ENCODE measurements at places on chromosomes 2 and 18.

GRCh38 chr18:50401888-50402287, 27.0 kb downstream of the SKA1 start:
- DNase-seq: peak; percentile 51

DNA sequence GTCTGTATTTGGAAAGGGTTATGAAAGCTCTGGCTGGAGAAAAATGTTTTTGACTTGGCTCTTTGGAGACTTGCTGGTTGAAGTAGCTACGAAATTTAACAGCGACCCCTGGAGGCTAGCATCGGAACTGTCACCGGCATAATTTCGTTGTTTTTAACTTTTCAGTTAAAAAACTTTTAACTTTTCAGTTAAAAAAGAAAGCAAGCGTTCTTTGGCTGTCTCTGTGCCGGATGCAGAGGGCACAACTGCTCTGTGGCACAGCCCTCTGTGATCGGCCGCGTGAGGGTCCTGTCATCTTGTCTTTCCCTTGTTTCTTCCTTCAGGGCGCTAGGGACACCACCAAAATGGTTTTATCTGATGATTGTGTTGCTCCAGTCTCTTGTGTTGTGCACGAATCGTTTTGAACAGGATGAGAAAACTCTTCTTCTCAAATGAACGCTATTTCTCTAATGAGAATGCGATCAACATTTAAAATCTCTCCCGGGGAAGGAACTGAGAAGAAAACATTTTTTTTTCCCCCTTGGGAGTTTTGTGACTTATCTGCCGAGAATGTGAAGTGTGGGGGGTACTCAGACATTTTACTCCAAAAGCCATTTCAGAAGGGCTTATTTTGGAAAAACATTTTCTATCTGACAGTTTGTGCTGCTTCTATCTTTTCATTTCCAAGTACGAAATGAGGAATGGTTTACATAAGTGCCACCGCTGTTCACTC, 57.1 kb downstream of the ADCYAP1 start:
- DNase-seq: peak; percentile 65

DNA sequence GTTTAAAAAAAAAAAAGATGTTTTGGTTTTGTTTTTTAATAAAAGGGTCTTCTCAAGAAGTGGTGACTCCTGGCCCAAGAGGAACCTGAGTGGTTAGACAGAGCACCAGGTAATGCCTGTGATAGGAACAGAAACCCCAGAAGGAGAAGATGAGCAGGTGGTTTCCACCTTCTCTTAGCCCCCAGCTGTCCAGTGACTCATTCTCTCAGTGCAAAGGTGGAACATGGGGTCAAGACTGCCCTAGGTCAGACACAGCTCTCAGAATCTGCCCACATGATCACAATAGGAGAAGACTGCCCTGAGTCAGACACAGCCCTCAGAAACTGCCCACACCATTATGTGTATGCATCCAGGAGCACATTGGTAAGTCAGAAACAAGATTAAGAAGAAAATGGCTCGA, 61.8 kb downstream of the TBC1D8 start:
- DNase-seq: no peak

DNA sequence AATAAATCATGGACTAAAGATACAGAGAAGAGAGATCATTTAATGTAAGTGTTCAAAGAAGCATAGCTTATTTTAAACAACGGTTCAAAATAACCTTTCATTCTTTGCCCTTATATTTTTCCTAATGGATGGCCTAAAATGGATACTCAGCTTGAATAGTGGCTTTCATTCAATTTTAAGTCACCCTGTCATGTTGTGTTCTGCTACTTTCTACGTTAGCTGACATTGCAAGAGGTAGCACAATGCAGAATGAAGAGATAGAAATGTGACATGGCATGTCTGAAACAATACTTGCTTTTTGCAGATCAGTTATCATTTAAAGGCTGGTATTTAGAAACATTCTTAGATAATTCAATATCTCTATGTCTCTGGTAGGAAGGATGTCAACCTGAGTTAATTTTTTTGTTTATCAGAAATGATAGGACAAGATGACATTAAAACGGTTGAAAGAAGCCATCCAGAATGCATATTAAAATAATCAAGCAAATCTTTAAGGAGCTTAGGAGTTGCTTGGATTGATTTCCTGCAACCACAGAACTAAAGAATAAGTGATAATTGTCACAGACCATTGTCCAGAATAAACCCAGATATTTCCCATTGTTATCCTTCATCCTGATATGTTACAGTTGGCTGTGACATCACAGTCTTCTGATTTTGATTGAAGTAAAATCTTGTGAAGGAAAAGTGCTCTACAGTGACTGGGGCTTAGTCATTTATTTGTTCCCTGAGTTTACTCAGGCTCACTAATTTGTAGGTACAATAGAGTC, 41.7 kb upstream of the CAVIN2 start:
- no peak for DNase-seq

- DNase-seq: no peak
Observed at GRCh38 chr2:124623560-124623959, 598.5 kb downstream of the CNTNAP5 start.

- no peak for DNase-seq
Observed at GRCh38 chr18:55012008-55012407, 52.7 kb upstream of the CCDC68 start.

DNA sequence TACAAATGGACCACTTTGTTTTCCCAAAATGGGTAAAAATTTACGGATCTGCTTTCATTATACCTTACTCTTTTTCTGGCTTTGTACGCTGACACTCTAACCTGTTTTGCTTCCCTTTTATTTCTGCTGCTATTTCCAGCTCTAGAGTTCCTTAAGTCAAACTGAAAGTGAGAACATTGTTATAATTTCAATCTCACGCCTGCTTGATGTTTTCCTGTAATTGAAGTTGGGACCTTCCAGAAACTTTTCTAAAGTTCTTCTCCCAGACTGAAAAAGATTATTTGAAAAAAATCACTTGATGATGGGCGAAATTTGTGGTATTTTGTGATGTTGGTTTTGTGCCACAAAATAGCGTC, 1.8 kb downstream of the GLS start:
- no peak for DNase-seq

- DNase-seq: no peak
Observed at GRCh38 chr2:138814123-138814898, 34.1 kb upstream of the NXPH2 start.

- DNase-seq: peak; percentile 91
Observed at GRCh38 chr2:136060416-136060815, 57.5 kb downstream of the CXCR4 start.

GRCh38 chr2:134392442-134393074, 138.7 kb downstream of the MGAT5 start:
- DNase-seq: no peak

- no peak for DNase-seq
Observed at GRCh38 chr2:9403924-9404323, 19.4 kb downstream of the ITGB1BP1 start.

DNA sequence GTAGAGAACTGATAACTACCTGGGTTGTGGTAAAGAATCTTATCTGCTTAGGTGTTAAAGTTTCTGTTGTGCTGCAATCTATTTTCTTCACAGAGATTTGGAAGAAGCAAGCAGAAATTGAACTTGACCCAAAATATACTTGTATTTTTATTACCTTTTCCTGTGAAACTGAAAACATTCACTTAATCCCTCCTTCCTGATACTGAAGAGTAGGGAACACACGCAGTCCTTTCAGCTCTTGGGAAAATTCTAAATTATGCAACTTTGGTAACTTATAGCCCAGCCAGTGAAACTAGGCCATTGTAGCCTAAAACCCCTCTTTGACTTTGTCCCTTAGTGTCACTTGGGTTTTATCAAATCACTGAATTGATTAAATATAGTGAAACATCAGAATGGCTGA, 128.4 kb upstream of the MEIS1 start:
- DNase-seq: no peak

- no peak for DNase-seq
Observed at GRCh38 chr2:113218283-113219091, 44.7 kb downstream of the PSD4 start.

DNA sequence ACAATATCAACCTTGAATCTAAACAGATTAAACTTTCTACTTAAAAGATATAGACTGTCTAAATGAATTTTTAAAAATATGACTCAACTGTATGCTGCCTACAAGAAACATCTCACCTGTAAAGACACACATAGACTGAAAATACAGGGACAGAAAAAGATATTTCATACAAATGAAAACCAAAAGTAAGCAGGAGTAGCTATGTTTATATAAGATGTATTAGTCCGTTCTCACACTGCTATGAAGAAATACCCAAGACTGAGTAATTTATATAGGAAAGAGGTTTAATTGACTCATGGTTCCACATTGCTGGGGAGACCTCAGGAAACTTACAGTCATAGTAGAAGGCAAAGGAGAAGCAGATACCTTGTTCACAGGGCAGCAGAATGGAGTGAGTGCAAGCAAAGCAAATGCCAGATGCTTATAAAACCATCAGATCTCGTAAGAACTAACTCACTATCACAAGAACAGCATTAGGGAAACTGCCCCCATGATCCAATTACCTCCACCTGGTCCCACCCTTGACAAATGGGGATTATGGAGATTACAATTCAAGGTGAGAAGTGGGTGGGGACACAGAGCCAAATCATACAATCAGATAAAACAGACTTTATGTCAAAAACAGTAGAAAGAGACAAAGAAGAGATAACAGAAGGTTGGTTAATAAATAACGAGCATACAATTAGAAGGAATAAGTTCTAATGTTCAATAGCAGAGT, 214.4 kb upstream of the SLC39A10 start:
- DNase-seq: no peak

- DNase-seq: no peak
Observed at GRCh38 chr2:211133766-211134165, 577.4 kb downstream of the CPS1 start.

DNA sequence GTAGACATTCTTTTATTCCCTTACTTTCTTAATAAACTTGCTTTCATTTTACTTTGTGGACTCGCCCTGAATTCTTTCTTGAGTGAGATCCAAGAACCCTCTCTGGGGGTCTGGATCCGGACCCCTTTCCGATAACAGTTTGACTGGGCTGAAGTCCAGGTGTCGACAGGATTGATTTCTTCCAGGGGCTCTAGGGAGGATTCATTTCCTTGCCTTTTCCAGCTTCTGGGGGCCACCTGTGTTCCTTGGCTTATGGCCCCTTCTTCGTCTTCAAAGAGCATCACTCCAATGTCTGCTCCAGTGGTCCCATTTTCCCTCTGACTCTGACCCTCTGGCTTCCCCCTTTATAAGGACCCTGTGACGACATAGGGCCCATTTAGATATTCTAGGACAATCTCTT, 67.5 kb downstream of the COPS8 start:
- no peak for DNase-seq

DNA sequence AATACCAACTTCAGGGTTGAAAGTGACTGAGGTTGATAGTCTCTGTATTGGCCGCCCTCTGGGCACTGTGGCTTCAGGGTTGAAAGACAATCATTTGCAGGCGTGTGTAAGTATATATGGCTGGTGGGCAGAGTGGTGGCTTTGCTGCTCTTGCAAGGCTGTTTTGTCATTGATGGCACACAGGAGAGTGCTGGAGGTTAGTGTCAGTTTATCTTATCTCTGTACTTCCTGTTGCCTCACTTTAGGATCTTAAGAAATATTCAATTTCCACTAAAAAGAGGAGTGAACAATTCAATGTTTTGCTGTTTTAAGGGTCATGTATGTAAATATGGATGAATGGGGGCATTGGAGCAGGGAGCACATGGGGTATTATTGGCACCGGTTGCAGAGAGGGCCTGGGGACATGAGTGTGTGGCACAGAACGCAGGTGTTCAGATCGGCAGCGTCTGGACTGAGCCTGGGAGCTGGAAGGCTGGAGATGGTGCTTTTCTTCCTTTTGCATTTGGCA, 51.5 kb downstream of the NCK2 start:
- DNase-seq: no peak

DNA sequence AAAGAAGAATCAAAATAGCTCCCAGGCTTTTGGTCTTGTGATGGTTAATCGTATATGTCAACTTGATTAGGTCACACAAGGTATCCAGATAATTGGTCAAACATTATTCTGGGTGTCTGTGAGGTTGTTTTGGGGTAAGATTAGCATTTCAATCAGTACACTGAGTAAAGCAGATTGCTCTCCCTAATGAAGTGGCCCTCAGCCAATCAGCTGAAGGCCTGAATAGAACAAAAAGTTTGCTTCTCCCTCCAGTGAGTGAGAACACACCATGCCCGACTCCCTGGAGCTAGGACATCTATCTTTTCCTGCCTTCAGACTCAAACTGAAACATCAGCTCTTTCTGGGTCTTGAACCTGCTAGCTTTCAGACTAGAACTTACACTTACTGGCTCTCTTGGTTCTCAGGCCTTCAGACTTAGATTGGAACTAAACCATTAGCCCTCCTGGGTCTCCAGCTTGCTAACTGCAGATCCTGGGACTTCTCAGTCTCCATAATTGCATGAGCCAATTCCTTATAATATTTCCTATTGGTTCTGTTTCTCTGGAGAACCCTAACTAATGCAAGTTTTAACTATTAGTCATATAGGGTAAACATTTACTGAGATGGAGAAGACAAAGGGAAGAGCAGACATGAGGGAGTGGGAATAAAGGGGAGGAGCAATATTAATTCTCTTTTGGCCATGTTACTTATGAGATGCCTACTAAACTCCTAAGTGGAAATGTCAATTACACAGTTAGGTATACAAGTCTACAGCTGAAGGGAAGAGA, 25.5 kb downstream of the LNPK start:
- no peak for DNase-seq

GRCh38 chr2:69554568-69554967, 89.0 kb downstream of the AAK1 start:
- DNase-seq: no peak

GRCh38 chr2:53575721-53576124, 191.9 kb upstream of the CHAC2 start:
- DNase-seq: no peak

DNA sequence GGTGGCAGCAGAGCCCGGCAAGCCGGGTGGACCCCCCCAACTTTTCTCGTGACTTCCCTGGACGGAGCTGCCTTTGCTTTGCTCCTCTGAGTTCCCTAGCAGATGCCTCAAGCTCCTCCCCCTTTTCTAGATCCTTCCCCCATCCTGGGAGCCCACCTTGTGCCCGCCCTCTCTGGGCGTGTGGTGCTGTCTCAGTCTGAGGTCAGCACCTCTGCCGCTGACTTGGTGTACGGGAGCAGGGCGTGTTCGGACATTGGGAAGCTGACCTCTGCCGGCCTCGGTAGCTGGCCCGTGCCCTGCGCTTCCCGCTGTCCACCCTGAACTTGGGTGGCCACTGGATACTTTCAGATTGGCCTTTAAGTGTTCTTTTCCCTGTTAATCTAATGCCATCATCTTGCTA, 19.6 kb upstream of the ESPNL start:
- DNase-seq: no peak

GRCh38 chr2:20061476-20061875, 10.0 kb upstream of the LAPTM4A start:
- DNase-seq: peak; percentile 62

GRCh38 chr2:239047420-239047819, 199.5 kb downstream of the TWIST2 start:
- no peak for DNase-seq
